ENCODE measurements at places on chromosomes 2 and 18. TPM values are rescaled to one million over a fixed set of nuclear protein-coding genes. Genes with fewer than 3 reads are reported as not detected.

GRCh38 chr2:212726403-212726802, 187.8 kb upstream of the ERBB4 start:
- H3K27me3 ChIP-seq = no peaks in the 10 kb centered on the region
- no peaks in the 10 kb centered on the region for H3K4me1 ChIP-seq
- no peak overlapping the region for H3K4me3 ChIP-seq
- H3K36me3 ChIP-seq = no peaks in the 10 kb centered on the region
- no peak overlapping the region for H3K27ac ChIP-seq

DNA sequence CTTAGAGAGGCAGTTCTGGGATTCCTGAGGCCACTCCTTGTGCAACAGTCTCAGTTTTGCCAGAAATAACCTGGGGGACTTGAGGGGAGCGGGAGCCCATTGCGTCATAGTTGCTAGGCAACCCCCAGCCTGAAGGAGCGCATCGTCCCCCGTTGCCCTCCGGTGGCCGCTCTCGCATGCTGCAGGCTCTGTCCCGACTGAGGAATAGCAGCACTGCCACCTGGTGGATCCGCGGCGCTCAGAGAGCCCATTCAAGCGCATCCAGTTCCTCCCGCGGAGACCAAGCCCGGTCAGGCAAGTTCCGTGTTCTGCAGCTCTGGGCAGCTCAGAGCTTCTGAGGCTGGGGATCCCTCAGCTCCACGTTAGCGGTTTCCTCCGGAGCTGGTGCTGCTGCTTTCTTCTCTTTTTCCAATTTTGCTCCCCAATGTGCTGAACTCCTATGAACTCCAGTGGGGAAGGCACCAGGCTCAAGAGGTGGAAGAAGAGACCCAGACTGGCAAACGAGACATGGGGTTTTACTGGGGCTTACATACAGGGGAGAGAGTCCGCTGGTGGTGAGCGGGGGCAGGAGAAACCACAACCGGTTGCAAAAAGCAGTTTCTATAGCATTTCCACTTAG, 15.1 kb downstream of the SLC4A3 start:
- peak; percentile 96 for DNase-seq
- H3K4me3 ChIP-seq = no peak overlapping the region
- H3K4me1 ChIP-seq = peaks cover 13% of the 10 kb centered on the region
- H3K36me3 ChIP-seq = no peaks in the 10 kb centered on the region

DNA sequence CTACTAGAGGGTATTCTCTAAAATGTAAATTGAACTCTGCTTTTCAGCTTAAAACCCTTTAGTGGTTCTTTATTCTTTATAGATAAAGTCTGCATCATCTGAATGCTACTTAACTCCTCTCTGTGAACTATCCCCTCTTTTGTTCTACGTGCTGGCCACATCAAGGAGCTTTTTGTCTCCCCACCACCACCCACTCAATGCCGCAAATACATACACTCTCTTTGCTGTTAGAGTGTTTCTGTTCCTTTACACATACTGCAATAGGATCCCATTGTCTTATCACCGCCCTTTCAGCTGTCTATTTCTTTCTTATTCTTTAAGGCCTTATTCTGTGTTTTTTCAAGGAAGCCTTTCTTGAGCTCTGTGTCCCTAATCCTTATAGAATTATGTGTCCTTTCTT, 83.3 kb downstream of the EML4 start:
- no peak overlapping the region for H3K4me3 ChIP-seq
- no peak for DNase-seq
- no peak overlapping the region for H3K27ac ChIP-seq
- H3K4me1 ChIP-seq = peaks cover 8% of the 10 kb centered on the region
- H3K27me3 ChIP-seq = no peaks in the 10 kb centered on the region
- no peaks in the 10 kb centered on the region for H3K36me3 ChIP-seq

DNA sequence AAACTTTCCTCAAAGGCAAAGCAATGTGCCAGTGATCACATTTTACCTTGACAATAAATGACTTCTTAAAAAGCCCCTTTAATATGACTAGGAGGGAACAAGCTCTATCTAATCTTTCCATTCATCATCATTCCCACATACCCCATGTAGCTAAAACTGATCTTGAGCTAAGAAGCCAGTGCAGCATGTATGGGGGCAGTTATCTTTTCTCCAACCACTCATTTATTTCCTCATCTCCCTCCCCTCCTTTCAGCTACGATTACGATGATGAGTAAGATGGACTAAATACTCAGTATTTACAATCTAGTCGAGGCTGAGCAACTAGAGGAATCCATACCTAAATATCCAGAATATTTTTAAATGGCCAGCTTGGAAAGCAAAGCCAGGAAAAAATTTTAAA, 35.5 kb downstream of the PNO1 start:
- no peak for DNase-seq
- no peak overlapping the region for H3K4me3 ChIP-seq
- no peak overlapping the region for H3K27ac ChIP-seq
- H3K27me3 ChIP-seq = no peaks in the 10 kb centered on the region
- peaks cover 16% of the 10 kb centered on the region for H3K4me1 ChIP-seq

The PTPRN gene
- total RNA-seq = 1.4 TPM

Measured in left lung (tissue), 14 donors.